ENCODE measurements at places on chromosomes 16 and 17. TPM values are rescaled to one million over a fixed set of nuclear protein-coding genes. Genes with fewer than 3 reads are reported as not detected.

Gene DPEP3
- not detected for total RNA-seq

Gene MED31
- 7.2 TPM for total RNA-seq

Gene USH1G
- 0.03 TPM for total RNA-seq

Gene OR2C1
- total RNA-seq, result 0.26 TPM

Gene NXN
- total RNA-seq, result 27.1 TPM

Gene RAB26
- 1.2 TPM for total RNA-seq

Gene TEKT1
- not detected for total RNA-seq

Gene EPX
- not detected for total RNA-seq

Gene MAPK8IP3
- 34.4 TPM for total RNA-seq

Gene CLDN7
- 0.65 TPM for total RNA-seq

Gene OR3A3
- not detected for total RNA-seq

Gene NPIPB6
- 0.89 TPM for total RNA-seq

Gene CDH13
- total RNA-seq, result 175 TPM

Gene ASGR1
- total RNA-seq, result 0.26 TPM

Gene SLC13A2
- total RNA-seq, result not detected
